ENCODE measurements at places on chromosomes 4 and X.

DNA sequence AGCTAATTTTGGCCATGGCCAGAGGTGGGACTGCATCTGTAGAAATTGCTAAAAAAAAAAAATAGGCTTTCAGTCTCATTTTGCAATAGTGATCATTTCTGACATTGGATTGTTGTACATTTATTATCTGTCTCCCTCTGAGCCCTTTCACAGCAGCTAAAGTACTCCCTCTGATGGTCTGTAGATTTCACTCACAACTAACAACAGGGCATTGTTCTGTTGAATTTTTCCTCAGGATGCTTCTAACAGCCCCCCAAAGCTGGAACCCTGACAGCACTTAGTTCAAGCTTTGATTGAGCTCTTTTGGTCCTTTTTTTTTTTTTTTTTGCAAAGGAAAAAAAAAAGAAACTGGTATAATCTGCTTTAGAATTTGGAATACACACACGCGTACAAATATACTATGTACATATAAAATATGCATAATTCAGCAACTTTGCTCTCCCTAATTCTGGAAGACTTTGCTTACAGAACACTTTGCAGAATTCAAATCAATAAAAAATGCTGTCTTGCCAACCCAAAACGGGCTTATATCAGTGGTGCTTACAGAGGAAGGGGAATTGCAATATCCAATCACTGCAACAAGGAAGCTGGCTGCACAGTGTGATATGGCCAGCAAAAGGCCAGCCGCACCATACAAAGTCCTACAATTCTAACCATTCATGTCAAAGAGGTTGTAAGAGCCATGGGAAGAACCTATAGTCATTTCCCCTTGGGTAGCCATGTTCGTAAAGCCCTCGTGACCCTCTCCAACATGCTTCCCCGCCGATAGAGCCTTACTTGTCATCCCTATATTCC lies 406.4 kb downstream of the SMARCA1 start:
- DNase-seq, result no peak

DNA sequence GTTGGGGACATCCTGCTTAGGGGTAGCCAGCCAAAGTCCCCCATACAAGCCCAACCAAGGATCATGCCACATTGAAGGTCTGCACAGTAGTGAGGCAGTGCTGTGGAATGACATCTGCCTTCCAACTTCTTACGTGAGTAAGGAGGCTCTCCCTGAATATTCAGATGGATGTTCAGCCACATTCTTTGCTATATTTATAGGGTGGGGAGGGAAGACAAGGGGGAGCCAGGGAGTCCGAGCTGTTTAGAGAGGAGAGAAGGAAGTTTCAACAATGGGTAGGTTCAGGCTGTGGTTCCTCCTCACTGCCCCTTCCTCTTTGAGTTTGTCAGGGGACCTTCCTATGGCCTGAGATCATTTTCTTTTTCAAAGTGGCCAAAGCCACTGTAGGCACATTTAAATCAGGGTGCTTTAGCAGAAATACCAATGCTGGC lies 29.8 kb downstream of the MSN start:
- no peak for DNase-seq

GRCh38 chr4:168240821-168241220 lies 77.7 kb downstream of the DDX60 start:
- DNase-seq, result no peak

GRCh38 chr4:182845618-182846017 lies 71.6 kb downstream of the DCTD start:
- no peak for DNase-seq

DNA sequence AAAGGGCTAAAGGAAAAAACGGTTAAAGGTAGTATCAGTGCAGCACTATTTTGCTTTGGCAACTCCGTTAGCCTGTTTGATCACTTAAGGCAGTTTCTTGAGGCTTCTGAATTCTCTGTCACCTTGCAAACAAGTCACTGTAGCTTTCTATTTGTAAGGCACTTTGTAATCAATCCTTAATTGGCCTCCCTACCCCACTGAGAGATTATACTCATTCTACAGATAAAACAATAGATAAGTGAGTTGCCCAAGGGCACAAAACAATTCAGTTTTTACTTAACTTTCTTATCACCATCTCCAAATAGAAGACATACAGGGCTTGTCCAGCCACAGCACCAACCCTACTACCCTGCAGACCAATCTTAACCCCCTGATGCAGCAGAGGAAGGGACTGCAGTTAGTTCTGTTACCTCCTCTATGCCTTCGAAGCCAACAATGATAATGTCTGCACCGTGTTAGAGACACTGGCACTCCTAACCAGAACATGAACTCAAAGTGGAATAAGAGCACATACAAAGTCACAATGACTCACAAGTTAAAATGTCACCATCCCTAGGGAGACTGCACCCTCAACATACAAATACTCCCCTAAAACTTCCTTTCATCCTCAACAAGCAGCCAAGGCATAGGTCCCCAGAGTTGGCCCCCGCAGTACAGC lies 1.7 kb downstream of the TMEM185A start:
- DNase-seq, result no peak

DNA sequence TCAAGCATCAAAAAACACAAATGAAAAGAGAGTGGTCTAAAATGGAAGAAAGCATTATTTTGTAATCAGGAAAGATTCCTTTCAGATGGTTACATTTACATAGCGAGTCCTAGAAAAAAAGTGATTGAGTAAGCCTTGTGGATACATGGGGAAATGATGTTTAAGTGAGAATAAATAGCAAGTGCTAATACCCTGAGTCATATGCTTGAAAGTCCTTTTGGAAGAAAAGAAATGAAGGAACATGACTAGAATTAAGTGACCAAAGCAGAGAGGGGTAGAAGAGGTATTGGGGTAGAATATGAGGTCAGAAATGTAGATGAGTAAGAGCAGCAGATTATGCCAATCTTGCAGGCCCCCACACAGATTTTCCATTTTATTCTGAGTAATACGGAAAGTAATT lies 814.8 kb upstream of the GRID2 start:
- DNase-seq, result no peak

DNA sequence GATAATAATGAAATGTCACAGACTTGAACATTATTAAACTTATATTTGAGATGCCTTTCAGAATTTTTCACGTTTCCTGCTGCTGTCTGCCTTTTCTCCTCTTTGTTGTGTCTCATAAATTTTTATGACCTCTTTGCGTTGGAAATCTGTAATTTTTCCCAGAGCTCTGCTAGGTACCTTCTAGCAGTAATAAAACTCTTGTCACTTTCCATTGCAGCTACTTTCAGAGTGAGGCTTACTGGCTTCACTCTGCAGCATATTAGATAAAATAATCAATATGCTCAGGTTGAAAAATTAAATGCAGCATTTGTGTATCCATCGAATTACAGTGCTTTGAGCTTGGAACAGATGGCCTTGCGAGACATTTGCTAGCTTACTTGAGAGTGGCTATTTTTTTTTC lies 689.0 kb downstream of the GRID2 start:
- DNase-seq, result no peak

DNA sequence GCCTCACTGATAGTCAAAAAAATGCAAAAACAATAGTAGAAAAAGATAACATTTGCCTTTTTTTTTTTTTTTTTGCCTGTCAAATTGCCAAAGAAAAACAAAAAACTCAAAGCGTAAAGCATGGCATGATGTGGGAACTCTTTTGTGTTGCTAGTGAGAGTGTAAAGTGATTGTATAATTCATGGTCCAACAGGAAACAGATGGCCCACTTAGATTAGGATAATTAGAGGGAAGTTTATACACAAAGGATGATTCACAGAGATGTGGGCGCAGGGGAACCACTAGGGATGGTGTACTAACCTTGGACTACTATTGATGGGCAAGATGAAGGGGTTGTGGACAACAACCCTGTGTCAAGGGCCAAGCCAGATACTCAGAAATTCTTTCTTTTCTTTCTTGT lies 16.4 kb downstream of the MCUB start:
- DNase-seq, result no peak

GRCh38 chr4:23297327-23297726 lies 592.5 kb downstream of the PPARGC1A start:
- DNase-seq, result no peak

- no peak for DNase-seq
These were observed 783.5 kb downstream of the PCDH18 start for GRCh38 chr4:136748773-136749172.

GRCh38 chr4:1933700-1934099 lies 62.5 kb downstream of the NSD2 start:
- DNase-seq, result no peak

DNA sequence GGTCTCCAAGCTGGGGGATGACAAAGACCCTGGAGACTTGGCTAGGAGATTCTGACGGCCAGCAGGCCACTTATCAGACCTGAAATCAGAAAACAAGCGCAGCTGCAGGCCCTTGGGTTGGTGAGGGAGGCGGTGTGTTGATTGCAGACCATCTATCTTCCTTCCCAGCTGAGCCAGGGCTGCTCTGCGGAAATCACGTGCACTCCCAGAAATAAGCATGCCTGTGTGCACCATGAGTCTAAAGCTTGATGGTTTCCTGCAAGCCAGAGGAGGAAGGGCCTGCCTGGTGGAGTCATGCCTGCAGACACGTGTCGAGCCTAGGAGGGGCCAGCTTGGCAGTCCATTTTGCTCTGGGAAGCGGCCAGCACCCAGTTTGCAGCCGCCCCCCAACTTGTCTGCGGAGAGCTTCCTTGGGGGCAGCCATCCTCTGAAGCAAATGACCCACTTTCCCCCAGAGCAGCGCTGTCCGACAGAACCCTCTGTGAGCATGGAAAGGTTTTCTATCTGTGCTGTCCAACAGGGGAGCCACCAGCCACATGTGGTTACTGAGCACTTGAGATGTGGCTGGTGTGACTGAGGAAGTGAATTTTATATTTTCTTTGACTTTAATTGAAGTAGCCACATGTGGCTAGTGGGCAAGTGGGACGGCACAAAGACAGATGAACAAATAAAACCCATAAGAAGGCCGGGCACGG lies 175.7 kb upstream of the BCOR start:
- DNase-seq, result no peak

- no peak for DNase-seq
These were observed 164.4 kb downstream of the PJA1 start for GRCh38 chrX:69000877-69001276.

DNA sequence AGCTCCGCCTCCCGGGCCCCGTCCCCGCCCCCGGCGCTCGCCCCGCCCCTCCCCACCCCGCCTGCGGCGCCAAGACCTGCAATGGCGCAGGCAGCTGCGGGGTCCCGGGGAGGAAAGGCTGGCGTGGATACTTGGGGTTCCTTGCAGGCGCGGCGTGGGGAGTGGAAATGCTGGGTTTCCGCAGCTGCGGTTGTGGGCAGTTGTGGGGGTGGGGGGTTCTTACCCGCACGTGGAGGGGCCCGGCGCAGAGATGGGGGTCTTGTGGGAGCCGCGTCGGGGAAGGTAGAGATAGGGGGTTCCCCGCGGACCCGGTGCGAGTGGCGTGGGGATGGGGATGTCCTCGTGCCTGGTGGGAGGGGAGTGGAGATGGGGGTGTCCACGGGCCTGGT lies 680 bp upstream of the ASMTL start:
- no peak for DNase-seq
